Hematopoietic multipotent progenitor cell treated with erythropoietin and hydrocortisone succinate and interleukin-3 and kit ligand, for 8 days (in vitro differentiated cells): ENCODE measurements at places on chromosomes 12 and 14.

DNA sequence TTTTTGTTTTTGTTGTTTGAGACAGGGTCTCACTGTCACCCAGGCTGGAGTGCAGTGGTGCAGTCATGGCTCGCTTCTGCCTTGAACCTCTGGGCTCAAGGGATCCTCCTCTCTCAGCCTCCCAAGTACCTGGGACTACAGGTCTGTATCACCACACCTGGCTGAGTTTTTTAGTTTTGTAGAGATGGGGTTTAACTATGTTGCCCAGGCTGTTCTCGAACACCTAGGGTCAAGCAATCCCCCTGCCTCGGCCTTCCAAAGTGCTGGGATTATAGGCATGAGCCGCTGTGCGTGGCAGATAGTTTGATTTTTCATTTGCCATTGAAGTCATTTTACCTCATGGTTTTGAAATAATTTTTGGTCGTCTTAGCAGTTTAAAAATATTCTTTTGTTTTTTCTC is 94.3 kb upstream of the EIF5 start:
- no peak for DNase-seq

DNA sequence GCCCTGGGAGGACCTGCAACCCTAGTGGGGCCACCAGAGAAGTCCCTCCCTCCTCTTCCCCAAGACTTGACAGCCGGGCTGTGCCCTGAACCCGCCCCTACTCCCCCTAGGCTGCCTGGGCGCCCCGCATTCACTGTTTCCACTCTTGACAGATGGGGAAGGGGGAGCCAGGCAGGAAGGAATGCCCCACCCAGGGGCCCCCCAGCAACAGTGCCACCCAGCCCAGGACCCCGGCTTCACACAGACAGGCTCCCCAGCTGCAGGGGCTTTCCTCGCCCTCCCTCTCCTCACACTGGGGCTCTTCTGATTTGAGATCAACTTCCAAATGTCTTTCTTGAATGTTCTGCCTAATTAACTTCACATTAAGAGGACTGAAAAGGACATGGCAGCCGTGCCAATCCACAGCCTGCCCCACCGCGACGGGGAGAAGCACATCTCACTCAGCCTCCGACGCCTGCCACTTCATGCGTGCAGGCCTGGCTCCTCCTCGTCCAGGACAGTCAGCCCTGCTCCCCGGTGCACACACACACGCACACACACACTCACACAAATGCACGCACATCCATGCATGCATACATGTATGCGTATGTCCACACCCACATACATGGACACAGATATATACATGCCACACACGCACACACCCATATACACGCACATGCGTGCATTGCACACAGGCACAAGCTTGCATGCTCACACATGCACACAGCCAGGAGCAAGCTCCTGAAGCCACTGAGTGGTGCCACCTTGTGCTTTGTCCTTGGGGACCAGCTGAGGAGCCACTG is 19.6 kb upstream of the C14orf180 start:
- DNase-seq: no peak

DNA sequence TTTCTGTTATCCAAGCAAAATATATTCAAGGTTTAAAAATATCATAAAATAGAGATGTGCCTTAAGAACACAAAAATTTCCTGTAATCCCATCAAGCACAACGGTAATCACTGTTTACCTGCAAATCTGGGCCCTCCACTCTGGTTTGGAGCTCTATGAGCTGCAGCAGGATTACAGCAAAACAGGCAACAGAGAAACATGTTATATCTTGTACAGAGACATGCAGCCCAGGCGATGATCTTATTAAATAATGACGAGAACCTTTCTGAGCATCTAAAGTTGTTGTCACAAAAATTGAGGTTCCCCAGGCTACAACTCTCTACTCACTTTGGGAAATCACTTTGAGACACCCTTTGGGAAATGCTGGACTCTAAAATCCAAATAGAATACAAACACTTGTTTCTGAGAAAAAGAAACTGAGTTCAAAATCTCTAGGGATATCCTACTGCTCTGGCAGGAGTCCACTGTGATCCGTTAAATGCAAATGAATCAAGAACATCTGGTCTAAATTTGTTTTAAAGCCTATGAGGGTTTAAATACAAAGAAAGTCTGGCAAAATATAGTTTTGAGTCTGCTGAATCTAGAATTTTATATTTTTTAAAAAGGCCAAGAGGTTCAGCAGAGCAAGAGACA is 36.3 kb downstream of the STON2 start:
- DNase-seq: no peak

DNA sequence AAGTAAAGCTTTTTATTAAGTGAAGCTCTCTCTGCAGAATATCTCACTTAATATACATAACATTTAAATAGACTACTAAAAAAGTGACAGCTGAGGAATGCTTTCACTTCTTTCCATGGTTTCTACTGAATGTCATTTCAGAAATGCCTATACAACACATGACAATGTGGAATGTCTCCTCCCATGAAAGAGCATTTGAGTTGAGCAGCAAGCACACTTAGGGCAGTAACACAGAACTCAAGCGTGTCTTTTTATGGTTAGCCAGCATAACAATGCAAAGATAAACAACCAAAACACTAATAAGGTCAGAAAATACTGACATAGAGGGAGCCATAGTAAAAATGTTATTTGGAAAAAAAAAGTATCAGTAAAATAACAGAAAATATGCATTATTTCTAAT is 9.4 kb downstream of the PPP1R12A start:
- no peak for DNase-seq

GRCh38 chr14:44606576-44606975 is 99.5 kb upstream of the FSCB start:
- no peak for DNase-seq

DNA sequence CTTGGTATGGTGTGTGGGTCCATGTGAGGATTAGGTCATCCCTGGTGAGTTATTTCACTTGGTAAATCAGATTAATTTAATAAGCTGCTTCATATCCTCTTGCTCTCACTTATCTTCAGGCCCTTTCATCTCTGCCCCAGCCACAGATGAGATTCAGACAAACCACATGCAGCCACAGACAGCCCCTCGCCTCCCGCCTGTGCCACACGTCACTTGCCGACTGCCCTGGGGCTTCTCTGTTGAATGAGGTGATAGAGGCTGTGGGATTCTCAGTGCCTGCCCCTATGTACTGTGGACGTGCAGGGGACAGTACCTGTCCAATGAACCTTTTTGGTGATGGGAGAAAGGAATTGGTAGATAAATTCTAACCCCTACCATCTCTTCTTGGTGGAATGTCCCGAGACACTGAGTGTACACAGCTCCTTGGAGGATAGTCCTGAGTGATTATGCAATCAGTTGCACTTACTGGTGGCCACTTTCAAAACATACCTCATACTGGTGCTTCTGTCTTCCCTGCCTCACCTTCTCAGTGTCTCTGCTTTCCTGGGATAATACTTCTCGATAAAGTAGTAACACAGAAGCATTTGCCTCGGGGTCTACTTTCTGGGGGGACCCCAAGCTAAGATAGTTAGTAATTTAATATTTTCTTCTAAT is 248.7 kb downstream of the TTC6 start:
- no peak for DNase-seq

GRCh38 chr12:62605981-62606380 is 139.4 kb downstream of the MON2 start:
- no peak for DNase-seq

DNA sequence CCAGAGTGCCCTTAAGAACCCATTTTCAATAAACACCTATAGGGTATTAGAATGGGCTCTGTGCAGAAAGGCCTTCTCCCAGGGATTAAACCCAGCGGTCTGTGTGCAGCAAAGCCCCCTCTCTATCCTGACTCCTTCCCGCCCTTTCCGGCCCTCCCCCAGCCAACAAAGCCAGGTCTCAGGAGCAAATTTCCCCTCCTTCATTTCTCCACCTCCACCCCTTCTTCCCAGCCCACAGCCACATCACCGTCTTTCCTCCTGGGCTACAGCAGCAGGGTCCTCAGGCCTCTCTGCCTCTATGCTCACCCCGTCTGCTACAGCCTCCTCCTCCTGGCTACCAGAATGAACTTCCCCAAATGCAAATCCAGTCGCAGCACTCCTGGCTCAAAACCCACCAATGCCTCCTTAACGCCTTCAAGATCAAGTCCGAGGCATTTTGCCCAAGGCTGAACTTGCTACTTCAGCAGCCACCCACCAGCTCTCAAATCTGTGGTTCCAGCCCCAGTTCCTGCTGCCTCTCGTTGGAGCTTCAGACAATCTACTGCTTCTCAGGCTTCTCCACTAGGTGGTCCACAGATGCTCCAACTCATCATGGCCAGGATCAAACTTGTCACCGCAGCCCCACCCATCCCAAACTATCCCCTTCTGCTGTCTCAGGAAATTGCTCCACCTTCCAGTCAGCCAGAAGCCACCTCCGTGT is 134.8 kb downstream of the BCL11B start:
- DNase-seq: no peak

GRCh38 chr14:105090493-105091053 is 25.3 kb upstream of the GPR132 start:
- DNase-seq: peak; percentile 84
